ENCODE measurements at places on chromosomes 2 and 18. TPM values are rescaled to one million over a fixed set of nuclear protein-coding genes. Genes with fewer than 3 reads are reported as not detected.

The SLC9A4 gene
- not detected for total RNA-seq

The SLC11A1 gene
- 1.1 TPM for total RNA-seq

The TBR1 gene
- not detected for total RNA-seq

The GCG gene
- total RNA-seq, result not detected

The SKOR2 gene
- total RNA-seq, result not detected

The CXXC1 gene
- total RNA-seq, result 113 TPM

The TLX2 gene
- 0.37 TPM for total RNA-seq

DNA sequence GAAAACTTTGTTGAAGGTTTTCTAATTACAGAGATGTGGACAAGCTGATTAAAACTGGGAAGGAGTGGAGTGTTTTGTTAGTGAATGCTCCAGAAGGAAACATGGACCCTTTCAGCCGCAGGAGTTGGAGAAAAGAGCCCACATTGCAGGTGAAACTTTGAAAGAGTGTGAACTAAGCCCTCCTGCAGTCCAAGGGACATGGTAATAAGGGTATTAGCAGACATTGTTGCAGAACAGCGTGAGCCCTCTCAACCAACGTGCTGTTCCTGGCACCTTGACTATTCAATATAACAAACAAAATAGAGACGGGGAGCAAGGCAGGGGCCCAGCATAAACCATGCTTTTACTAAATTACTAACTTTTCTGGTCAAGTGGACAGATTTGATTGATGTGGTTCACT lies 122.7 kb downstream of the EPHA4 start:
- no peaks in the 10 kb centered on the region for H3K36me3 ChIP-seq
- H3K4me1 ChIP-seq, result no peaks in the 10 kb centered on the region
- no peak for DNase-seq
- H3K27me3 ChIP-seq, result no peaks in the 10 kb centered on the region

DNA sequence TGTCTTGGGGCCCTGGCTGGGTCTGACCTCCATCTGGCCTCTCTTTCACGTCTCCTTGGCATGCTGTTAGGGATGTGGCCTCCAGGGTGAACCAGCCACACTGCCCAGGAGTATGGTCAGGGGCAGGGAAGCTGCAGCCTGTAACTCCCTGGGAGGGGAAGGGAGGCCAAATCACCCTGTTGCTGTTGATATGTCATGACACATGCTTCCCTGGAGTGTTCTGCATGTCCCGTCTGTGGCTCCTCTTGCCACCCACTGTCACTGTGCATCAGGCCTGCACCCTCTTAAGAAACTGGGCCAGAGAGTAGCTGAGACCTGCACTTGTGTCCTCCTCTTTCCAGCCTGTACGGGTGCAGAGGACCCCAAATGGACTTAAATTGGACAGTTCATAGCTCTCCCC lies 221.3 kb downstream of the FHOD3 start:
- no peak for DNase-seq
- no peaks in the 10 kb centered on the region for H3K27me3 ChIP-seq
- H3K36me3 ChIP-seq, result no peaks in the 10 kb centered on the region
- H3K4me3 ChIP-seq, result no peak overlapping the region
- no peaks in the 10 kb centered on the region for H3K4me1 ChIP-seq

- no peaks in the 10 kb centered on the region for H3K36me3 ChIP-seq
- no peak overlapping the region for H3K4me3 ChIP-seq
- DNase-seq, result no peak
Measured at GRCh38 chr2:16109821-16110310, 169.5 kb downstream of the MYCN start.

GRCh38 chr2:164044622-164045021 lies 308.8 kb upstream of the FIGN start:
- DNase-seq, result no peak
- H3K4me1 ChIP-seq, result no peaks in the 10 kb centered on the region
- H3K4me3 ChIP-seq, result no peak overlapping the region
- no peaks in the 10 kb centered on the region for H3K36me3 ChIP-seq
- no peak overlapping the region for H3K27ac ChIP-seq

- no peak overlapping the region for H3K4me3 ChIP-seq
- no peaks in the 10 kb centered on the region for H3K4me1 ChIP-seq
- no peaks in the 10 kb centered on the region for H3K36me3 ChIP-seq
- H3K27me3 ChIP-seq, result no peaks in the 10 kb centered on the region
Measured at GRCh38 chr2:183267148-183267827, 143.0 kb downstream of the NUP35 start.

DNA sequence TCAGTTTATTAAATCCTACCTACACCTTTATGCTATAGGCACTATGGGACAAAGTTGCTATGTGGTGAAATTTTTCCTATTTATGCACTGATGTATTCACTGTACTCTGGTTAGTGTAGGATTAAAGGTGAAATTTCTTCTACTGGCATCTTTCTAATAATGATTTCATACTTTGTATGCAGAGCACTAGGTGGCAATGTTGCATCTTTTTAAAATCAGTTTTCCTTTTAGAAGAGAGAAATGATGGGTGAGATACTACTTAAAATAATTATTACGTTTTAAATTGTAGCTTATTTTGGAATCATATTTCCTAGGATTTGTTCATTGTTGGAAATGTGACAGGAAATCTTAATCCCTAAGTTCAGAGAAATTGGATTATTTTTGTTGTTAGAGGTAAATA lies 150.9 kb downstream of the CD8B2 start:
- DNase-seq, result no peak
- H3K4me1 ChIP-seq, result no peaks in the 10 kb centered on the region
- no peaks in the 10 kb centered on the region for H3K36me3 ChIP-seq
- no peak overlapping the region for H3K27ac ChIP-seq

DNA sequence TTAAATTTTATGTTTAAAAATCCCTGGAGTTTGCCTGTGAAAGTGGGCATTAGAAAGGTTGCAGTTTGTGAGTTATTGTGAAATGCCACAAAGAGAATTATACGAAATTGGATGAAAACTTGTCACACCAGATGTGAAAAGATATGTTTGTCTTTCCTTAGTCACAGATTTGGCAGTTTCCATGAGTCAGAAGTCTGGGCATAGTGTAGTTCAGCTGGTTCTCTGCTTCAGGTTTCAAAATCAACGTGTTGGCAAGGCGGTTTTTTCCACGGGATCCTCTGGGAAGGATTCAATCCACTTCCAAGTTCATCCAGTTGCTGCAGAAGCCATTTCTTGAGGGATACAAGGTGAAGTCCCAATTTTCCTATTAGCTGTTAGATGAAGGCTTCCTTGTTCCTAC lies 658.0 kb upstream of the CDH2 start:
- H3K4me1 ChIP-seq, result no peaks in the 10 kb centered on the region
- no peaks in the 10 kb centered on the region for H3K36me3 ChIP-seq
- no peak for DNase-seq
- H3K27me3 ChIP-seq, result no peaks in the 10 kb centered on the region
- no peak overlapping the region for H3K27ac ChIP-seq

- H3K4me3 ChIP-seq, result no peak overlapping the region
- no peaks in the 10 kb centered on the region for H3K36me3 ChIP-seq
- H3K27ac ChIP-seq, result no peak overlapping the region
- DNase-seq, result no peak
- peaks cover 14% of the 10 kb centered on the region for H3K27me3 ChIP-seq
Measured at GRCh38 chr2:219049282-219049681, 8.0 kb upstream of the CFAP65 start.

DNA sequence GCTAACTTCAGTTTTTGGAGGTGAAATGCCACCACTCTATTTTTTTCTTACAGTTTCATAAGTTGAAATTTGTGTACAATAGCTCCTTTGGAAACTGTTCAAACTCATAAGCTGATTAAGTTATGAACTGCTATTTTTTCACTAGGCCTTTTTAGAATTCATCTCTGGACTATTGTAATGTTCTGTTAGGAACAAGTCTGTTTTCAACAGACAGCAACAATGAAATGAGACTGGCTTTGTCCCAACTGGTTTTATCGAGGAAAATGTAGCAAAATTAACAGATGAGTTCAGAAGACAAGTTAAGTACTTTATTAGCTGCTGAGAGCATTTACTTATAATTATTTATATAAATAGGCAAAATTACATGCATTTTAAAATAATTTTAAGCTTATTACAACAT lies 310.6 kb downstream of the ZNF804A start:
- no peaks in the 10 kb centered on the region for H3K4me1 ChIP-seq
- H3K36me3 ChIP-seq, result no peaks in the 10 kb centered on the region
- H3K4me3 ChIP-seq, result no peak overlapping the region
- no peak for DNase-seq
- no peaks in the 10 kb centered on the region for H3K27me3 ChIP-seq

GRCh38 chr2:27245626-27246025 lies 17.2 kb downstream of the SLC30A3 start:
- H3K4me3 ChIP-seq, result no peak overlapping the region
- peaks cover 24% of the 10 kb centered on the region for H3K36me3 ChIP-seq
- H3K27ac ChIP-seq, result no peak overlapping the region
- no peaks in the 10 kb centered on the region for H3K4me1 ChIP-seq

GRCh38 chr18:9386879-9387278 lies 52.3 kb downstream of the TWSG1 start:
- H3K36me3 ChIP-seq, result no peaks in the 10 kb centered on the region
- no peak overlapping the region for H3K4me3 ChIP-seq
- no peak overlapping the region for H3K27ac ChIP-seq

GRCh38 chr18:40821596-40822243 lies 1133.3 kb upstream of the PIK3C3 start:
- H3K4me1 ChIP-seq, result no peaks in the 10 kb centered on the region
- no peak overlapping the region for H3K27ac ChIP-seq
- no peak overlapping the region for H3K4me3 ChIP-seq
- no peaks in the 10 kb centered on the region for H3K36me3 ChIP-seq

DNA sequence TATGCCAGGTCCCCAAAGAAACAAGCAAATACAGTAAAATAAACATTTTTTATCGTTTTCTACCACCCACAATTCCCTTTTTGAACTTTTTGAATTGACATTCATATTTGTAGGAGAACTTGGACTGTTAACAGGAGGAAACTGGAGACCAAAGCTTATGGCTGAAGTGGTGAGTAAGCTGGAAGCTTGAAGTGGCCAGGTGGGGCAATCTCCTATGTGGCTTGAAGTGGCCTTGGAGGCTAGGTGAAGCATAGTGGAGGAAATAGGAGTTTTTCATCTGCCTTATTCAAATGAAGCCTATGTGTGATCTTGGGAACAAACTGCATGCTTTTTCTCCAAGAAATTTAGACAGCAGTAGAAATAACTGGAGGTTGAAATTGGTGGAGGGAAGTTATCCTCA lies 962.9 kb upstream of the FANCL start:
- no peaks in the 10 kb centered on the region for H3K36me3 ChIP-seq
- no peak overlapping the region for H3K27ac ChIP-seq
- H3K4me3 ChIP-seq, result no peak overlapping the region
- no peaks in the 10 kb centered on the region for H3K27me3 ChIP-seq
- no peaks in the 10 kb centered on the region for H3K4me1 ChIP-seq

- H3K27ac ChIP-seq, result no peak overlapping the region
- no peaks in the 10 kb centered on the region for H3K4me1 ChIP-seq
- no peak for DNase-seq
- H3K27me3 ChIP-seq, result no peaks in the 10 kb centered on the region
- no peak overlapping the region for H3K4me3 ChIP-seq
- no peaks in the 10 kb centered on the region for H3K36me3 ChIP-seq
Measured at GRCh38 chr2:199535445-199536177, 77.9 kb upstream of the SATB2 start.

- H3K36me3 ChIP-seq, result no peaks in the 10 kb centered on the region
- DNase-seq, result no peak
- H3K4me3 ChIP-seq, result no peak overlapping the region
- H3K4me1 ChIP-seq, result no peaks in the 10 kb centered on the region
- no peak overlapping the region for H3K27ac ChIP-seq
Measured at GRCh38 chr2:182166841-182167240, 181.2 kb downstream of the PPP1R1C start.

- H3K4me3 ChIP-seq, result no peak overlapping the region
- no peak for DNase-seq
- H3K36me3 ChIP-seq, result no peaks in the 10 kb centered on the region
- no peak overlapping the region for H3K27ac ChIP-seq
Measured at GRCh38 chr2:84152462-84152861, 306.6 kb downstream of the SUCLG1 start.

DNA sequence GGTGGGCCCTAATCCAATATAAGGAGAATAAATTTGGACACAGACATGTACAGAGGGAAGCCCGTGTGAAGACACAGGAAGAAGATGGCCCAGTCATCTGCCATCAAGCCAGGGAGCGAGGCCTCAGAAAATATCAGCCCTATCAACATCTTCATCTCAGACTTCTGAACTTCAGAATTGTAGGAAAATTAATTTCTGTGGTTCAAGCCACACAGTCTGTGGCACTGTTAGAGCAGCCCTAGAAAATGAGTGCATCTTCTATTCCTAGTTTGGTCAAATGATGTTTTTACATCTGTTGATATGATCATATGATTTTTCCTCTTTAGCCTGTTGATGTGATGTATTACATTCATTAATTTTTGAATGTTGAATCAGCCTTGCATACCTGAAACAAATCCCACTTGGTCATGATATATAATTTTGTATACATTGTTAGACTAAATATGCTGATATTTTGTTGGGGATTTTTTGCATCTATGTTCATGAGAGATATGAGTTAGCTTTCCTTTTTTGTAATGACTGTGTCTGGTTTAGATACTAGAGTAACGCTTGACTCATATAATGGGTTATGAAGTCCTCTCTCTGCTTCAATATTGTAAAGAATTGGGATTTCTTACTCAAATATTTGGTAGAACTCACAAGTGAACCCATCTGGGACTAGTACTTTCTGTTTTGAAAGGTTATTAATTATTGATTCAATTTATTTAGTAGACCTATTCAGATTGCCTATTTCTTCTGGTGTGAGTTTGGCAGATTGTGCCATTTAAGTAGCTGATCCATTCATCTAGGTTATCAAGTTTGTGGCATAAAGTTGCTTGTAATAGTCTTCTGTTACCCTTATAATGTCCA lies 451.4 kb downstream of the EIPR1 start:
- no peaks in the 10 kb centered on the region for H3K27me3 ChIP-seq
- H3K4me3 ChIP-seq, result no peak overlapping the region
- no peaks in the 10 kb centered on the region for H3K36me3 ChIP-seq
- no peak overlapping the region for H3K27ac ChIP-seq

DNA sequence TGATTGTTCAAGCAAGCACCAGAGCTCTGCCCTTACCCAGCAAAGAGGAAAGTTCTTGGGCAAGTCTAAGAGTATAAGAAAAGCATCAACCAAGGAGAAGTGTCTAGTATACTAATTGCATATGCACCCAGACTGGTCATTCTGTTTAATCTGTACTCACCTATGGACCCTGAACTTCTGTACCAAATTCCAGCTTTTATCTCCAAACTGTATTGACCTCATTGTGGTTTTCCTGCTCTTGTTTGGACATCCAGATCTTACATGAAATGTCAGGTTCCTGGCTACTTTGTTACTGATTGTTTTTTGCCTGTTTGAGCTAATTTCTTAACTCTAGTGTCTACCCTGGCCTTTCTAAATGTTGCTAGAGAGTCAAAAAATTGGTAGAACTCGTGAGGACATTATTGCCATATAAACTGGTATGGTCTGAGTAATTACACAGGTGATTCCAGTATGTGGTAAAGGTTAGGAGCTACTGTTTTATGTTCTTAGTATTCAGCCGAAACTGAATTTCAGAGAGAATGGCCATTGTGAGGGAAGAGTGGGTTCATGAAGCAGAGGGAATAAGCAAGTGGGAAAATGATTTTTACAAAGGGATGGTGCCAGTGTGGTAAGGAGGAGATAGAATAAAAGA lies 146.3 kb downstream of the HNMT start:
- H3K36me3 ChIP-seq, result no peaks in the 10 kb centered on the region
- H3K27ac ChIP-seq, result no peak overlapping the region
- no peaks in the 10 kb centered on the region for H3K4me1 ChIP-seq
- H3K4me3 ChIP-seq, result no peak overlapping the region
- no peak for DNase-seq

- no peaks in the 10 kb centered on the region for H3K27me3 ChIP-seq
- DNase-seq, result no peak
- H3K36me3 ChIP-seq, result no peaks in the 10 kb centered on the region
- no peaks in the 10 kb centered on the region for H3K4me1 ChIP-seq
- no peak overlapping the region for H3K27ac ChIP-seq
Measured at GRCh38 chr2:240904216-240905175, 1.6 kb upstream of the CROCC2 start.

Measured in CD8-positive, alpha-beta memory T cell (primary cell).